ENCODE measurements at places on chromosomes 12 and 14. TPM values are rescaled to one million over a fixed set of nuclear protein-coding genes. Genes with fewer than 3 reads are reported as not detected.

FGF6 gene
- total RNA-seq = not detected

PKP2 gene
- 2.2 TPM for total RNA-seq

GRCh38 chr12:6038160-6038559, 86.3 kb downstream of the VWF start:
- no peak overlapping the region for H3K4me3 ChIP-seq
- no peak for DNase-seq
- H3K27ac ChIP-seq = no peak overlapping the region
- no peaks in the 10 kb centered on the region for H3K36me3 ChIP-seq
- H3K4me1 ChIP-seq = no peaks in the 10 kb centered on the region

DNA sequence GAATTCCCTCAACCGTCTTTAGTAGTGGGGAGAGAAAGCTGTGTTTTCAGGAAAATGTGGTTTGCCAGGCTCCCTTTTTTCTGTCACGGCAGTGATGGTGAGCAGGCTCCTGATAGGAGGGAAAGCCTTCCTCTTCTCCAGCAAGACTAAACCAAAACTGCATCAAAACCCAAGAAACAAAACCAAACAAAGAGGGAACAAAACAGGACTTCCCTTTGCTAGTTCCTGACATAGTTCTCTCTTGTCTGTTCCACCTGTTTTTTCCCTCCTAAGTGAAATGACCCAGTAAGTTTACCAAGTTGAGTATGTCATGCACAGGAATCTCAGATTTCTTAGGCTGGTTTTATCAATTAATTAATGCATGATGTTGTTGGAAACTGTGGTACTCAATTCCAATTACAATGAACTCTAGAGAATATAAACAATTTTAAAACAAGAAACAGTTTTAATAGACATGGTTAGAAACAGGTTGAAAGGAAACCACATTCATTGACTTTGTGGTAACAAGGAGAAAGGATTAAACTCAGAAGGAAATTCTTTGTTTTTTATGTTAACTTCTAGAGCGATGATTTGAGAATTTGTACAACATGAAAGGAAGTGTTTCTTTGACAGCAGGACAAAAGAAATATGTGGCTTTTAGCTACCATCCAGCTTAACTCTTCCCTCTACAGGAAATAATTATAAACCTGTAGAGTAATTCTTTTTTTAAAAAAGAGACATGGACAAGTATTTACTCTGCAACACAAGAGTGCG, 23.0 kb upstream of the CSRP2 start:
- H3K27me3 ChIP-seq = no peaks in the 10 kb centered on the region
- DNase-seq = no peak
- no peaks in the 10 kb centered on the region for H3K4me1 ChIP-seq

AKAP3 gene
- 2.8 TPM for total RNA-seq
